ENCODE measurements at places on chromosomes 7 and 10.

GRCh38 chr10:31041011-31041410 lies 9.3 kb upstream of the ZNF438 start:
- DNase-seq: no peak

DNA sequence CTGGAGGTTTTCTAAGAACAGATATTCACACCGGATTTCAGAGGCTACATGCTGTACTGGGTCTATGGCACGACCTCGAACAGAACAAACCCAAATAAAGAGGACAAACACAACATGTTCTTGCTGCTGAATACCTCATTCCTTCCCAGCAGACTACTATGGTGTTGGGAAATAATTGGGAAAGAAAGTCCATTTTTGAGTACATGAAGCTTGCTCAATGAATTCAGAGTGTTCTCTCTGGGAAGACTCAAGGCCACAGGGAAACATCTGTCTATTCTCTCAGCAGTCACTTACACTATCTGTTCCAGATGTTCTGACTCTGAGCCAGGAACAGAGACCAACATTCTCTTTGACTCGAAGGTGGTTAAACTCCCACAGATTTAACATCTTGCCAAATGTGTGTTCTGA lies 30.9 kb downstream of the LAMB1 start:
- DNase-seq: no peak

DNA sequence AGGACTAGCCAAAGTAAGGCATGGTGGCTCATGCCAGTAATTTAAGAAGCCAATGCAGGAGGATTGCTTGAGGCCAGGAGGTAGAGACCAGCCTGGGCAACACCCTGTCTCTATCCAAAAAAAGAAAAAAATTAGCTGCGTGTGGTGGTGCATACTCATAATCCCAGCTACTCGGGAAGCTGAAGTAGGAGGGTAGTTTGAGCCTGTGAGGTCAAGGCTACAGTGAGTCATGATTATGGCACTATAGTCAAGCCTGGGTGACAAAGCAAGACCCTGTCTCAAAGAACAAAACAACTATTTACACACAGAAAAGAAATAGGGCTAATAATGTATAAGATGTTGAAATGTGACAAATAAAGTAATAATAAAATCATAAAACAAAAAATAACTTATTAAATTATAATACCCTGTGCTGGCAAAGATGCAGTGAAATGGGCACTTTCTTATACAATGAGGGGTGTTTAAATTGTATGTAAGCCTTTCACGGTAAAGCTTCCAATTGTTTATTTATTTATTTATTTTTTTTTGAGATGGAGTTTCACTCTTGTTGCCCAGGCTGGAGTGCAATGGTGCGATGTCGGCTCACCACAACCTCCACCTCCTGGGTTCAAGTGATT lies 175.2 kb downstream of the TPST1 start:
- no peak for DNase-seq

DNA sequence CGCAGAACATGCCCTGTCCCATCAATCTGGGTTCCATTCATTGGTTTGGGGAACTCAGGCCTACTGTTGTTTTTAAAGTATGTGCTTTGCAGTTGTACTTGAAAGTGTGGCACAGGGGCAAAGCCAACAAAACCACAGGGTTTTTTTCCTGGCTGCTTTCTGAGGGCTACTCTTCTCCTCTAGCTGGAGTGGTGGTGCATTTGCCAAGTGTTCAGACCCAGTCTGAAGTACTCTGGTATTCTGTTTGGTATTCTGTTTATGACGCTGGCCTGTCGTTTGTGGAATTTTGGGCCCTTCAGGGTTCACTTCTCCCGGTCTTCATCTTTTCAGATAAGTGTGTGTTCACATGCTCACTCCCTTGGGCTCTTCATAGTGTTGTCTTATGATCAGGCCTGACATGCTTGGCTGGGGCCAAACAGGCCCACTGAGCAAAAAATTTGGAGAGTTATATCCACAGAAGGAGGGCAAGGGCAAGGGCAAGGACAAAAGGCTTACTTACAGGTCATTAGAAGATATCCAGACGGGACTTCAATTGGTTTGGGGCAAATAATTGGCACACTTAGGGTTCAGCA lies 26.3 kb downstream of the SLC26A4 start:
- no peak for DNase-seq

- DNase-seq: no peak
These were observed 92.0 kb downstream of the CTBP2 start for GRCh38 chr10:125068406-125068805.

DNA sequence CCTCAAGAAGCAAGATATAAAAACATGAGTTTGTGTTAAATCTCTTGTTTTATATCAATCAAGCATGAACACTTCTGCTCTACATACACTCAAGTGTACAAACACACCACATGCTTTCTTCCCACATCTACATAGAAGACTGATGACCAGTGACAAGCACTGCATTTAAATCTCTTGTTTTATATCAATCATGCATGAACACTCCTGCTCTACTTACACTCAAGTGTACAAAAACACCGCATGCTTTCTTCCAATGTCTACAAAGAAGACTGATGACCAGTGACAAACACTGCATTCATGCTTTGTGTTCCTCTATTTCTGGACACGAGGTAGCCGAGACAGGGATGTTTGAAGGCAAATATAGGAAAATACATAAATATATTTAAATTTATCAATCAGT lies 642.0 kb upstream of the PFKP start:
- no peak for DNase-seq

- DNase-seq: no peak
These were observed 111.8 kb upstream of the ZNF32 start for GRCh38 chr10:43760514-43760913.

- DNase-seq: no peak
These were observed 202.1 kb downstream of the PTEN start for GRCh38 chr10:88065383-88066049.

DNA sequence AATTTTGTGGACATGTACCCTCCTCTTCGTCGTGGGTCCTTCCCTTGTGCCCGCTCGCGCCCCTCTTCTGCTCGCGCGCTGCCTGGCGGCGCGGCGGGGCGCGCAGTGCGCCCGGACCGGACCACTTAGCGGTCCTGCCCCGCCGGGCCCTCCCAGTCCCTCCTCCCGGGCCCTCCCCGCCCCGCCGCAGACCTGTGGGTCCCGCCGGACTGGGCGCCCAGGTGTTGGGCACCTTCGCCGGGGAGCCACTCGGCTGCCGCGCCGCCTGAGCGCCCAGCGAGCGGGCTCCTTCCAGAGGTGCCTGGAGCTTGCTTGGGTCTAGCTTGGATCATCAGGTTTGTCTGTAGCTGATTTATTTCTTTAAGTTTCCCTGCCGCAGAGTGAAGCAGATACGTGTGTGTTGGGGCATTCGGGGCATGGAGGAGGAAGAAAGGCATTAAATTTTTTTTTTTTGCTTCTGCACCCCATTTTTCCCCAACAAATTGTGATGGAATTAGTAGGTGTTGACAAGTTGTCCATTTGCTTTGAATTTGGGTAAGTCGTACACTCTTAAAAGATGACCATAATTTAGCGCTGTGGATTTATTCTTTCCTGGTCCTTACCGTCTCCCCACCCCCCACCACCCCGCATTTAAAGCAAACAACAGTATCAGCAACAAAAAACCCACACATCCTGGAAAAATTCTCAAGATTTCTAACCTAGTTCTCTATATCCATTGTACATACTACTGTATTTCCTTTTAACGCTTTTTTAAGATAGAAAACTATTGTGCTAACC lies 905 bp downstream of the C1GALT1 start:
- peak; percentile 31 for DNase-seq

GRCh38 chr10:839550-840205 lies 91.8 kb downstream of the LARP4B start:
- DNase-seq: no peak

- peak; percentile 65 for DNase-seq
These were observed 182.9 kb downstream of the BMPER start for GRCh38 chr7:34087892-34088891.

- no peak for DNase-seq
These were observed at the start of gene SFRP5 for GRCh38 chr10:97771913-97772823. Gene SFRP5 (minus strand): TSS chr10:97771999. CDS start chr10:97771833, 166 bp downstream.

- DNase-seq: peak; percentile 97
These were observed 52.8 kb downstream of the NRF1 start for GRCh38 chr7:129664029-129665012.

DNA sequence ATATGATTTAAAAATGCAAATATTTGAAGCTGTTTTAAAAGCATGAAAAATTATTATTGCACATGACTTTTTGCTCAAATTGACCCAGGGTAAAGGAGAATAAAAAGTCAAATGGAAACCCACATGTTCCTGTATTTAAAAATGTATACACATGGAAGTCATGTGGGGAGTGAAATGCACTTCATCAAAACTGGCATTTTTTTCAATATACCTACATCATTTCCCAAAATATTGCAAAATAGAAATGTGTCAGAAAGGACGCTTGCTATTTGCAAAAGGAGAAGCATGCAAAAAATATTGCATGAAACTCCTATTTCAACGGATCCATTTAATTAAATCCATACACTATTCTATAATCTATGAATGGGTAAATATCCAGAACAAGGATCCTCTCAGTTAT lies 117.0 kb downstream of the POU6F2 start:
- DNase-seq: no peak

DNA sequence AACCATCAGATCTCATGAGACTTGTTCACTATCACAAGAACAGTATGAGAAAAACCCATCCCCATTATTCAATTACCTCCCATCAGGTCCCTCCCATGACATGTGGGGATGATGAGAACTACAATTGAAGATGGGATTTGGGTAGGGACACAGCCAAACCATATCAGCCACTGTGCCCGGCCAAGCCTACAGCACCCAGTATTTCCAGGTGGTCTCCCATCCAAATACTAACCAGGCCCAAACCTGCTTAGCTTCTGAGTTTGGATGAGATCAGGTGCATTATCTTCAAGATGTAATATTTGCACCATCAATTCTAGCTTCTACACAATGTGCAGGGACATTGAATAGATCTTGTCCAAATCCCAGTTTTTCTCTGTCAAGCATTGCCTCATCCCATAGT lies 196.9 kb downstream of the BAMBI start:
- DNase-seq: no peak

DNA sequence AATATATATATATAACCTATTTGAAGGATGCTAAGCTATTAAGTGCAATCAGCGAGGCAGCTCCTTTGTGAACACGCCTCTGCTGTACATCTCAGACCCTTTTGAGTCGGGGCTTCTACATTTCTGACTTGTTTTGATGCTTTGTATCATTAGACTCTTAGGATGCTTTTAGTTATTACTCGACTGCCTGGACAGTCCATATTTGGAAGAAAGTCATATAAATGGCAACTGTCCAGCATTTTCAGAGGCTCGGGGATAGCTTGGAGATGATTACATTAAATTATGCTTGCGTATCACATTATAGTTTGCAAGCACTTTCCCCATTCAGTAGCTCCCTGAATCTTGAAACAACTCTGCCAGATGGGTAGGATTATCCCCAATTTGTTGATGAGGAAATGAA lies 257.9 kb downstream of the PTEN start:
- no peak for DNase-seq

DNA sequence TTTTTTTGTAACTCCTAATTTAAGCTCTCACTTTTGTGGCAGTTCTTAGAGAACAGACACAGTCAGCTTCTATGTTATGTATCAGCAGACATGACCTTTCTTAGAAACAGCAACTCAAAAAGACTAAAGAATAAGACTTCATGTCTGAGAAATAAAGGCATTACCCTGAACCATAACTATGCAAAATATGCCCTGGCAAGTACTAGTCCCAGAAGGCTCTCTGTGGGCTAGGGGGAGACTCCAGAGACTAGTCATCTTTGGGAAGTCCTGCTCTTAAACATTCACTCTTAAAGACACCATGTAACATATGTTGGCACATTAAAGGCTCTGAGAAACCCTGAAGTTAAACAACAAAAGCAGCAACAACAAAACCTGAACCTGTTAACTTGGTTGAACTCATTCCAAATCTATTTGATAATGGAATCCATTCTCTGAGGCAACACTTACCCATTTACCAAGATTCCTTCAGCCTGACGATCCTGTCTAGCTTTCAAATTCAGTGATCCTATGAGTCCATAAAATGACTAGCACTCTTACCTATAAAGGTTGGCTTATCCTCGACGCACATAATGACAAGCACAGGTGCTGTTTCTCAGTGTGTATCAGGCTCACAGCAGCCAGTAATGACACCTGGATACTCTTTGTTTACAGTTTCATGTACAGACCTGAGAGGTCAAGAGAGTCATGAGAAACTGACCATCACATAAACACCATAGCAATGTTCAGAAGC lies 62.3 kb downstream of the OSBPL3 start:
- no peak for DNase-seq

DNA sequence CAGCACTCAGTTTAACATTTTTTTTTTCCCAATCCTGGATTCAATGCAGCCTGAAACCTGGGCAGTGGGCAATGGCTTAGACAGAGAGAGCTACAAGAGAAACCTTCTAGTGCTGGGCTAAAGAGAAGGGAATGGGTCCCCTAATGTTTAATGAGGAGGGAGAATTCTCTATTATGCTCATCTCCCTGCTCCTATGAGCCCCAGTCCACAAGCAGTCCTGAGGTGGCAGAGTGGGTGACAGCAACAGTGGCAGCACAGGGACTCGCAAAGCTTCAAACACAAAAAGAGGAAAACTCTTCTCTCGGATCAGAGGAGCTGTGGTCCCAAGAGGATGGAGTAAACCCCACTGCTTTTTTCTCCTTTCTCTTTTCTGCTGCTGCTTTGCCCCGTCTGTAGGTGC lies 36.5 kb downstream of the COBL start:
- no peak for DNase-seq
